Brain pericyte (primary cell): ENCODE measurements at places on chromosomes 6 and 20.

- no peak for DNase-seq
Observed at GRCh38 chr20:14360416-14360815, 23.0 kb upstream of the FLRT3 start.

DNA sequence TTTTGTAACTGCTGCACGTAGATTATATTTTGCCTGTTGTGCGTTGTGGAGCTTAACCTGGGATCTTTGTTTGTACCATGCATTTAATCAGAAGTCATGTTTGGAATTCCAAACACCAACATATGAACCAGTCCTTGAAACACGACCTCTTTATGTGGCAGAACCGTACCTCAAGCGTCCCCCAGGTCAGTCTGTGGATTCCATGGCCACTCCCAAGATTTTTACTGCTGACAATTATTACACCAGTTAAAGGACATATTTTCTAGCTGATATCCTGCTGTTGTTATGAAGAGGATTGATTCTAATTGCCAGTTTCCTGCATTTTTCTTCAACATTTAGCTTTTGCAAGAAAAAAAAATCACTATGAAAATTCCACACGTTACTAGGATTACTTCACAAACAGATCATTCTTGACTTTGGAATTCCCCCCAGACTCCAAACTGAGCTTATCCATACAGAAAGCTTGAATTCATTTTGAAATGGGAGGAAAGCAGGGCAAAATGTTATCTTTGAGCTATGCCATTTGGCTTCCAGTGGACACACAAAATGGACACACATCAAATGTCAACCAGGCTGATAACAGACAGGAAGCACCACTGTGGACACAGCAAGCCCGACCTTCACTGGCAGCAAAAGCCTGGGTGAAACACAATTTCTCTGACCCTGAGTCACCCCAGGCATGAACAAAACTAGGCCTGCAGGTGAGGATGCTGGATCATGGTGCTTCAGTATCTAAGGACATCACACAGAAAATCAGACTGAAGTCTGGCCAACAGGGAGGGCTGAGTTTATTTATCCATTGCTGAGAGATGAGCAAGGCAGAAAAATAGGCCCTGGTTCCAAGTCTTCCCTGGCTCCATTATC is 542.9 kb upstream of the JAG1 start:
- DNase-seq: no peak

- DNase-seq: no peak
Observed at GRCh38 chr20:3080939-3081388, 3.6 kb downstream of the AVP start.

DNA sequence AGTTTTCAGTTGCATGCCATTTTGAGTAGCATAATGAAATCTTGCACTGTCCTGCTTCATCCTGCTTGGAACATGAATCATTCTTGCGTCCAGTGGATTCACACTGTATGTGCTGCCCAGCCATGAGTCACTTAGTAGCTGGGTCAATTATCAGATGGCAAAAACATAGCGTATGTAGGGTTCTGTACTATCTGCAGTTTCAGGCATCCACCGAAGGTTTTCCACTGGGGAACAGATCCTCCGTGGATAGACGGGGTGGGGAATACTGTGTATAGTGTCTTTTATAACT is 61.4 kb downstream of the IL22RA2 start:
- no peak for DNase-seq

GRCh38 chr6:151228788-151229400 is 10.9 kb upstream of the AKAP12 start:
- DNase-seq: no peak

- no peak for DNase-seq
Observed at GRCh38 chr6:35040398-35040797, 100.7 kb downstream of the TCP11 start.

- no peak for DNase-seq
Observed at GRCh38 chr20:54339093-54339492, 131.2 kb downstream of the PFDN4 start.

GRCh38 chr6:122285292-122285913 is 114.0 kb upstream of the HSF2 start:
- DNase-seq: no peak

DNA sequence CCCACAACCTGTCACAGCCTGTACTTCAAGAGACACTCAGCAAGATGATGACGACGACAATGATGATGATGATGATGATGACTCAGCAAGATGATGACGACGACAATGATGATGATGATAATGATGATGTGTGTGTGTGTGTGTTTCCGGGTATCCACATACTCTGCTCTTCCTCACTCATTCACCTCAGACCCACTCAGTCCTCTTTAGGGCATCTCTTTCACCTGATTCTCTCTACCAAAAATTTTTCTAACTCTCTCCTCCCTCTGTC is 1.2 kb upstream of the EIF6 start:
- no peak for DNase-seq
